Esophagus squamous epithelium (tissue), 5 donors: ENCODE measurements at places on chromosomes 4 and X. TPM values are rescaled to one million over a fixed set of nuclear protein-coding genes. Genes with fewer than 3 reads are reported as not detected.

Gene SGMS2
- total RNA-seq: 133 TPM

- no peak for DNase-seq
Observed at GRCh38 chr4:55458611-55459010, 62.9 kb downstream of the TMEM165 start.

Gene CLTRN
- total RNA-seq: 0.22 TPM

Gene SHOX
- total RNA-seq: not detected

DNA sequence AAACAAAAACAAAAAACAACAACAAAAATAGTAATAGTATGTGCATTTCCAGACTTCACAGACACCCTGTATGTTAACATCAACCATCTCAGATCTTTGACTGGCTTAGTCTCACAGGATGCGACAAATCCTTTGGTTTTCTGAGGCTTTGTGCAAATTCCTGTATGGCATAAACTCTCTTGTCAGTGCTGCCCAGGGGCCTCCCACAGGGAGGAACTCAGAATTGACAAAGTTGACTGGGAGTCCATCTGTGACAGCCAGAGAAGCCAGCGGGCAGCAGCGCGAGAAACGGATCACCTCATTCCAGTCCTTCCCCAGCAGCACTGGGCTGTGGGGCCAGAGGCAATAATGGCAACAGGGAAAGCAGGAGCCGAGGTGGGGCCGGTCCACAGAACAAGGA, 19.1 kb upstream of the DDX3X start:
- DNase-seq: no peak

GRCh38 chr4:17329046-17329445, 182.8 kb downstream of the QDPR start:
- no peak for DNase-seq

- DNase-seq: no peak
Observed at GRCh38 chrX:150848914-150849365, 49.5 kb downstream of the CD99L2 start.

- DNase-seq: no peak
Observed at GRCh38 chrX:139566981-139567380, 36.4 kb downstream of the F9 start.

- DNase-seq: no peak
Observed at GRCh38 chr4:22471999-22472461, 43.8 kb downstream of the ADGRA3 start.

Gene PNMA6A
- total RNA-seq: 0.19 TPM

GRCh38 chr4:3471098-3471760, 8.1 kb downstream of the DOK7 start:
- no peak for DNase-seq

Gene GDPD2
- not detected for total RNA-seq

GRCh38 chrX:136086521-136086920, 60.8 kb upstream of the FHL1 start:
- no peak for DNase-seq

Gene MGARP
- total RNA-seq: not detected

Gene CFP
- total RNA-seq: 0.83 TPM

DNA sequence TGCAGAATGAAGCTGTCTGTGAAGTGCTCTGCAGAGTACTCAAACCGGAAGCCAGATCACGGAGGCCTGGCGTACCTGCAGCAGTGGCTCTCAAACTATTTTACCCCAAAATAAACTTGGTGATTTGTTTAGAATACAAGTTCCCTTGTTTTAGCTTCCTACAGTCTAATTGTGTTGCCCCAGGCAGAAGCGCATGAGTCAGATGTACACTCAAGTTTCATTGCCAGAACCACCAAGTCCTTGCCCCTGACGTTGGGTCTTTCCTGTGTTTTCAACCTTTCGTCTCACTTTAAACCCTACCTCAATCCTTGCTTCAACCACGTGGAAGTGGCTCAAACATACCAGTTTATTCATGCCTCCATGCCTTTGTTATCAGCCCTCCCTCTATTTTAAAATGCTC, 66.2 kb upstream of the SLC7A11 start:
- no peak for DNase-seq

Gene VSIG4
- 6.7 TPM for total RNA-seq

Gene TCEAL6
- not detected for total RNA-seq

DNA sequence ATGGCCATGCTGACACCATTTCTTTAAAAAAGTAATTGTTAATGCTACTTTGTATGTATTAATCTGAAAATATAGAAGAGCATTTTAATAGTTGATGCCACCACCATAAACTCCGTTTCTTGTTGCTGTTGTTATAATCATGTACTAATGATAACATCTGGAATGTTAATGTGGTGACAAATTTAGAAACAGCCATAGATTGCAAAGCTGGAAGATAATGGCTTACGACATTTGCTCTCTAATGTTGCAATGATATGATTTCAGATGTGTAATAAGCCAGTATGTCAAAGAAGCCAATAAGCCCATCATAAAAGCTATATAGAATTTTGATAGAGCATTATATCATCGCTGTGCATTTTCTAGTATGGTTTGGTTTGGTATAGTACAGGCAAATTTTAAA, 579.4 kb upstream of the ZFP42 start:
- no peak for DNase-seq

GRCh38 chr4:53016099-53016820, 154.1 kb downstream of the RASL11B start:
- no peak for DNase-seq

Gene STPG2
- not detected for total RNA-seq

- DNase-seq: no peak
Observed at GRCh38 chr4:176238157-176238610, 30.8 kb downstream of the ASB5 start.

Gene HERC5
- total RNA-seq: 0.22 TPM

Gene SLC16A2
- 2.7 TPM for total RNA-seq

Gene AMBN
- not detected for total RNA-seq

- no peak for DNase-seq
Observed at GRCh38 chr4:7194251-7195140, 2.2 kb downstream of the SORCS2 start.

Gene MTNR1A
- total RNA-seq: not detected

DNA sequence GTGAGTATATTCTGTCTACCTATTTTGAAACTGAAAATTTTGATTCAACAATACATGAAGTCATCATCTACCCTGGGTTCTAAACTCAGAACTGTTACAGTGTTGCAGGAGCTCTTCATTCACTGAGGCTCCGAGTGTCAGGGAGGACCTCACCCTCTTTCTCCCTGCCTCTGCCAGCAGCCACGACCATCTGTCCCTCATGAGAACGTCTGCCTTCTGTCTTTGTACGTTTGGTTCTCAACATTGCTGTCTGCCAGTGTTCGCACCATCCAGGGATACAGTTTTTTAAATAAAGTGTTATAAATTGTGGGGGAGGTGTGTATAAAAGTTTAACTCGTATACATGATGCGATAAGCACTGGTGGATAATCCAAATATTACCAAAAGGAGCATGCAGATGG, 55.5 kb downstream of the TRAPPC11 start:
- no peak for DNase-seq

DNA sequence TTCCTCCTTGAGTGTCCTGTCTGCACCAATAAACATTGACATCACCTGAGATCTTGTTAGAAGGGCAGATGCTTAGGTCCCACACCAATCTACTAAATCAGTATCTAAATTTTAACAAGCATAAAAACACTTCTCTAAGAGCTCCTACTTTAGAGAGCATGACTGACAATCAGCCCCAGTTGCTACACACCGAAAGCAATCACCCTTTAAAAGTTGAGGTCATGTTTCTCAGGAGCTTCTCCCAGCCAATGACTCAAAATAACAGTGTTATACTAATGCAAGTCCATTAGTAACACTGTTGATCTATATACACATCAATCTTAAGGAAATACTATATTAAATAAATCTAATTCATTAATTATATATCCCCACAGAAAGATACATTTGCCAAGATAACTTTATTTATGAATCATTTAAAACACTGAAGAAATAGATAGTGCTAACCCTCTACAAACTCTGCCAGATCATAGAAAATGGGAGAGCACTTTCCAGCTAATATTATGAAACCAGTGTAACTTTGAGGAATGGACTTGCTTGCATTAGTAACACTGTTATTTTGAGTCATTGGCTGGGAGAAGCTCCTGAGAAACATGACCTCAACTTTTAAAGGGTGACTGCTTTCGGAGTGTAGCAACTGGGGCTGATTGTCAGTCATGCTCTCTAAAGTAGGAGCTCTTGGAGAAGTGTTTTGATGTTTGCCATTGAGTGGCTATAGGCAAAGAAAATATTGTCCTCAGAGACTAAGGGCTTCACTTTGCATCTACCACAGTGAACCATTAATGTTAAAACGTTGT, 109.8 kb upstream of the HDX start:
- no peak for DNase-seq

Gene VSIG1
- 0.19 TPM for total RNA-seq

DNA sequence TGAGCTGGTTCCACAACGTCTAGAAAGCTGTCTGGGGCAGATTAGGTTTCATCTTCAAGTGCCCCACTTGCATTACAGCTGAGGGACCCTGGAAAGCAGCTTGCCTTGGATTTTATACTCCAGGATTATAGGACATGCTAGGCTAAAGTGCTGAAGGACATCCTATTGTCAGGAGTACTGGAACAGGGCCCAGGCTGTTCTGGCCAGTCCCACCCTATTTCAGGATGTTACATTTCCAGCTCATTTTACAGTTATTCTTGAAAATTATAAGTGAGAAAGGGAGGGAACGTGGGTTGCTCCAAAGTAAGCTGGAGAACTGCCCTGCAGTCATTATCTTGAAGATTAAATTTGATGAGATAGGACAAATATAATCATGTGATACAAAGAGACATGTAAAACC, 71.0 kb upstream of the UGT8 start:
- DNase-seq: no peak

DNA sequence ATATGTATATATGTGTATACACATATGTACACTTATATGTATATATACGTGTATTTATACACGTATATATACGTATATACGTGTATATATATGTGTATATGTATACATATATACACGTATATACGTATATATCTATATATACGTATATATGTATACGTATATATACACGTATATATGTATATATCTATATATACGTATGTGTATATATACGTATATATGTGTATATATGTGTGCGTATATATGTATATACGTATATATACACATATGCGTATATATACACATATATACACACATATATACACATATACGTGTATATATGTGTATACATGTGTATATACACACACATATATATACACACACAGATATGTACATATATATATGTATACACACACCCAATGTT, 348.0 kb upstream of the LCORL start:
- DNase-seq: no peak

GRCh38 chrX:39750848-39751247, 346.9 kb downstream of the BCOR start:
- DNase-seq: no peak

DNA sequence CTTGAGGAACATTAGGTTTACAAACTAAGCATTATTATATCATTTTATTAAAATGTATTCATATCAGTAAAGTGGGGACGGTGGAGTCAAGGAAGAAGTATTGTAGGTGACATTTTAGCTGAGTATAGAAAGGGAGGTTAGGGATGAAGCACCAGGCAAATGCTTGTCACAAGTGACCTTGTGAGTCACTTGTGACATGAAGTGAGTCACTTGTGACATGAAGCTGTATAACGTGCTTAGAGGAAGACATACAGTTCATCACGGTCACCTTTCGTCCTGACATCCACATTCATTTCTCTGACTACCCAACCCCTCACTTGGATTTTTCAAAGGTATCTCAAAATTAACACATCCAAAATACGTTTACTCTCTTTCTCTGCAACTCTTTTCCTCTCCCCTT, 1034.8 kb downstream of the DMD start:
- no peak for DNase-seq

Gene PRPS2
- total RNA-seq: 29.0 TPM

DNA sequence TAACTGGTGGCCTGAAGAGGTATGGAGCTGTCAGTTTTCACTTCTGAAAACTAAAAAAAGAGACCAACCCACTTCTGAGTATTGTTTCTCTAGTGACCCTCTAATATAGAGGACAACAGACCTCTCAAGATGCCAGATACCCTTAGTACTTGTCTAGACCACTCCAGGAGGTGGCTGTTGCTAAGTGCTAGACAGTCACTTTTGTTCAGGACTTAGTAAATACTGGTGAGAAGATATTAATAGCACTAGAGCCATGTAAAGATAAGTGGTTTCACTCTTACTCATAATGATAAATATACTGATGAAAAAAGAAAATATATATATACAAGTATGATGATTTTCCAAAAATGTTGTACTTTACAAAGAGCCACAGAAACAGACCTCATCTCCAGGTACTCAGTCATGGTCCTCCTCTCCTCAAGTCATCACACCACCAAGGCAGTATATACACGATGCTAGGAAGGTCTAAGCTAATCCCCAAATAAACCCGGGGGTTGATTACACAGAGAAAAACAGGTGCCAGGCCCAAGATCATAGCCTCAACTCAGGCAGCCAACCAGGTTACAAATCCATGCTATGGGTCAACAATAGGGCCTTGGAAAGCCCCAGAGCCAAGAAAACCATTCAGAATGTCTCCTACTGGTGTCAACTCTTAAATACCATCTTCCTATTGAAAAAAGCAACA, 66.9 kb downstream of the ARHGEF9 start:
- no peak for DNase-seq

Gene GPR119
- total RNA-seq: not detected

Gene TIGD4
- total RNA-seq: 0.22 TPM

Gene HAUS7
- 12.2 TPM for total RNA-seq

- no peak for DNase-seq
Observed at GRCh38 chrX:153060095-153060445, 3.8 kb downstream of the PNMA3 start.

DNA sequence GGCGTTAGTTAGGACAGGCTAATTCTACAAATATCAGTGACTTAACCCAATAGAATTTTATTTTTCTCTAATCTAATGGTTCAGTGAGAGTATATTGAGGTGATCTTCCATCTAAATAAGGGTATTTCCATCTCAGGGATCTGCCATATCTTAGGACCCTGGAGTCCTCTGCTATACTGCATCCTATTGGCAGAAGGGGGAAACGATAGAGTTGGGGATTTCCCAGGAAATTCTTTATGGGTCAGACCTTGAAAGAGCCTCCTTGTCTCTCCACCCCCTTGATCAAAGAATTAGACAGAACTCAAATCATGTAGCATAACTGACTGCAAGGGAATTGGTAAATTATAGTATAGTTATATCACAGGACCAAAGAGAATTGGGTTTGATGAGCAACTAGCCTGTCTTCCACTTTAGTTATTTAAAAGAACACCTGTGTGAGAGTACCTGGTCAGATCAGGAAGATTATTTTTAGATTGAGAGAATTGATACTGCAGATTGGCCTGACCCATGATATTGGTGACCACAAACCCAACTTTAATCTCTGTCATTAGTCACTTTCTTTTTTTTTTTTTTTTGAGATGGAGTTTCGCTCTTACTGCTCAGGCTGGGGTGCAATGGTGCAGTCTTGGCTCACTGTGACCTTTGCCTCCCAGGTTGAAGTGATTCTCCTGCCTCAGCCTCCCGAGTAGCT, 25.6 kb downstream of the SMARCA5 start:
- no peak for DNase-seq

GRCh38 chr4:168199260-168199957, 107.1 kb downstream of the ANXA10 start:
- no peak for DNase-seq
